Activated T-cell treated with anti-CD3 and anti-CD28 coated beads, Interleukin-2, amount 50 U/mL, for 24 hours (primary cell): ENCODE measurements at places on chromosomes 13 and 19.

DNA sequence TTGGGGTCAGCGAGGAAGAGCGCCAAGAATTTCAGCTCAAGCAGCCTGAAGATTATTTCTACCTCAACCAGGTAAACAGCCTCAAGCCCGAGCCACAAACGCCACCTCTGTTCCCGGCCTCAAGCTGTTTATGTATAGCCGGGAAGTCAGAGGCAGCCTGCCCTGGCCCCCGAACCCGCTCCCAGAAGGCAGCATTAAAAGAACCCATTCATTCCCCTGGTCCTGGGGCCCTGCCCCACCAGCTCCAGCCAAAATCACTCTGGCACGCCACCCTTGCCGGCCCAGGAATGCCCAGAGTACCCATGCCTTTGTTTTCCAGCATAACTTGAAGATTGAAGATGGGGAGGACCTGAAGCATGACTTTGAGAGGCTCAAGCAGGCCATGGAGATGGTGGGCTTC, 61.2 kb upstream of the USE1 start:
- no peak for DNase-seq
- peaks cover 87% of the 10 kb centered on the region for H3K36me3 ChIP-seq
- no peaks in the 10 kb centered on the region for H3K4me1 ChIP-seq

DNA sequence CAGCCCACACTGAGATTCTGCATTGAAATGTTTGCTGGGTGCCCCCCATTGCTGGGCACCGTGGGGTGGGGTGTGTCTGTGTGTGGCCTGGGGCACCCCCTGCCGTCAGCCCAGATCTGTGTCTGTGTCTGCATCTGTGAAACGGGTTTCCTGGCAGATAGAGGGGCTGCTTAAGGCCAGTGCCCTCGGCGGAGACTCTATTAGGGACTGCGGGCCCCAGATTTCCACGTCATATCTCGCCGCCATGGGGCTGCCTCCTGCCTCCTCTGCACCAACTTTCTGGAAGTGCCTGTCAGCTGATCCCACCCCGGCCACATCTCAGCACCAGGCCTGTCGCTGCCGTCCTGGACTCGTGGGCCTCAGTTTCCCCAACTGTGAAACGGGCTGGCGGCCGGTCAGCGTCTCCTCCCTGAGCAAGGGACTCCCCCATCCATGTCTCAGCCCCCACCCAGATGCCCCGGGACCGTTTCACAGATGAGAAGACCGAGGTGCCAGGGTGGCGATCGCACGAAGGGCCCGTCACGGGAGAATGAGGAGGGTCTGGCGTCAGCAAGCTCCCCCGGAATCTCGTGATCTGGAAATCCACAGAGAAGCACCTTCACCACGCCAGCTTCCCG, 21.4 kb downstream of the ARID3A start:
- no peak overlapping the region for H3K4me3 ChIP-seq
- H3K36me3 ChIP-seq = no peaks in the 10 kb centered on the region
- no peaks in the 10 kb centered on the region for H3K27me3 ChIP-seq
- H3K27ac ChIP-seq = no peak overlapping the region
- no peaks in the 10 kb centered on the region for H3K4me1 ChIP-seq

GRCh38 chr13:78035500-78035899, 116.9 kb upstream of the EDNRB start:
- H3K27me3 ChIP-seq = peaks cover 13% of the 10 kb centered on the region
- no peaks in the 10 kb centered on the region for H3K4me1 ChIP-seq
- no peak overlapping the region for H3K4me3 ChIP-seq
- H3K36me3 ChIP-seq = no peaks in the 10 kb centered on the region

DNA sequence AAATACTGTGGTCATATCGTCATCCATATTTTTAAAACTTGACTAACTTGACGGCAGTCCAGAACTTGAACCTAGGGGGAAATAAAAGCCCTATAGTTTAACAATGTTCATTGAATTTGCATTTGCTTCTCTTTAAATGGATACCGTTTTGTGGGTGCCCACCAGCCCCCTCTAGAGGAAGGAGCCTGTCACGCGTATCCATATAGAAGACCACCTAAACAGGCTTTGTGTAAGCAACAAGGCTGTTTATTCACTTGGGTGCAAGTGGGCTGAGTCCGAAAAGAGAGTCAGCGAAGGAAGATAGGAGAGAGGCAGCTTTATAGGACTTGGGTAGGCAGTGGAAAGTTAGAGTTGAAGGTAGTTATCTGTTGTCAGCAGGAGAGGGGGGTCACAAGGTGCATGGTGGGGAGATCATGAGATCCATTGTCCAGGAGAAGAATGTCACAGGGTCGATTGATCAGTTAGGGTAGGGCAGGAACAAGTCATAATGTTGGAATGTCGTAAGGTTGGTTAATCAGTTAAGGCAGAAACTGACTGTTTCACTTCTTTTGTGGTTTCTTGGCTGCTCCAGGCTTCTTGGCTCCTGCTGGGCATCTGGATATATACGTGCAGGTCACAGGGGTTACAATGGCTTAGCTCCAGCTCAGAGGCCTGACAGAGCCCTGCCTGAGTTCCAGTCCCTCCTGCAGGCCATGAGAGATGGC, 42.5 kb upstream of the ANKRD10 start:
- peaks cover 26% of the 10 kb centered on the region for H3K4me1 ChIP-seq
- H3K4me3 ChIP-seq = no peak overlapping the region
- H3K27ac ChIP-seq = no peak overlapping the region
- peaks cover 20% of the 10 kb centered on the region for H3K27me3 ChIP-seq

DNA sequence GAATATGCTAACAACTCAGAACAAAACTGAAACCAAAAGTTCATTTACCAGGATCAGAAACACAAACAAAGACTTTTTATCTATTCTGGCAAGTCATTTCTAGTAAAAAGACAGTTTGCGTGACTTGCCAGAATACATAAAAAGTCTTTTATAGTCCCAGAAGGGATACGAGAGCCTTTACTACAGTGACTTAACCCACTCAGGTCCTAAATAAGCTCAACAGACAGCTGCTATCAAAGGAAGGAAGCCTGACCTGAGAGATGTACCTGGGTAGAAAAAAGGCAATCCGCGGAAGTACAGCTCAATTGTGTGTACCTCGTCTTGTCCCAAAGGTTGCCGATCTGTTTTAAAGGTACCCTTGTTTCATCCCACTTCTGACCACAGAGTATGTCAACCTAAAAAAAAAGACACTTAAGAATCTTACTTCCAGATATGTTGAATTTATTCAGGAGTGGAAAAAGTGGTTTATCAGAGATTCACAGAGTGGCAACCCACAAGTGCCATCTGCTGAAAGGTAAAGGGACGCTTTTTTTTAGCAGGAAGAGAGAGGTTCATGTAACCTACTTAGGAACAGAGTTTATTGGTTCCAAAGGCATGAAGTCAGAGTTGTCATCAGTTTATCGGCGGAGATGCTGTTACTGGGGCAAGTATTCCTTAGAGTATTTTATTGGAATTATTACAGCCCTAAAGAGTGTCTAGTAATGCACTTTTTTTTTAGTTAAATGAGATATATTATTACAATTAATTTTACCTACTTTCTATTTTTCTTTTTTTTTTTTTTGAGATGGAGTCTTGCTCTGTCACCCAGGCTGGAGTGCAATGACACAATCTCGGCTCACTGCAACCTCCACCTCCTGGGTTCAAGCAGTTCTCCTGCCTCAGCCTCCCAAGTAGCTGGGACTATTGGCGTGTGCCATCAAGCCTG, 69.7 kb upstream of the C1QTNF9B start:
- peak overlapping the region; percentile 85 for H3K27ac ChIP-seq
- no peak for DNase-seq
- no peaks in the 10 kb centered on the region for H3K27me3 ChIP-seq
- H3K4me1 ChIP-seq = peaks cover 38% of the 10 kb centered on the region
- H3K36me3 ChIP-seq = no peaks in the 10 kb centered on the region

DNA sequence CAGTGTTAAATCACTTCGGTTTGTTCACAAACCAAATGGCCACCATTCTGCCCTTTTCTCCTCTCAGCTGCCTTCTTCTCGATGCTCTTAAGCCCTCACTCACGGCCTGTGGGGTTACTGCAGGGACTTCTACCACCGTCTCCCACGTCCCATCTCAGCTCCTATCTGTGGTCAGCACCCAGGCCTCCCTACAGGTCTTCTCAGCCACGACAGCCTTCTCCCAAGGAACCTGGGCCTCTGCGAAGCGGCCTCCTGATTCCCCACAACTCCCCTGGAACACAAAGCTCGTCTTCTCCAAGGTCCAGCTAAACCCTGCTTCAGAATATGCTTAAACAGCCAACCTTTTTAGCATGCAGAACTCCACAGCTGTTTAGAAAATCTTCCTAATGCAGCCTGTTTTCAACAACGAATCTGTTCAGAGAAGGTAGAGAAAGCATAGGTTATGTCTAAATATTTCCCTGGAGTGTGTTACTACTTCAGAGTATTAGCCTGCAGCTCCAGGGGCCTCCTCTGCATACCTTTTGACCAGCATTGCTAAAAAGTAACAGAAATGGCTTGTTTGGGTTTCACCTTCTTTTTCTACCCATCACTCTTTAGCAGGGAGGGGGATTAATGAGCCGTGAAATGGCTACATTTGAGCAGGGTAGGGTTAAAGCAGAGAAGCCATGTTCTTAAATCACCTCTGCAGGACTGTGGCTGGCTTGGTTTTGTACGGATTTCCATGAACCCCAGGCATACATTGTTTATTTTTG, 104.0 kb downstream of the COL4A2 start:
- H3K36me3 ChIP-seq = no peaks in the 10 kb centered on the region
- H3K27ac ChIP-seq = no peak overlapping the region
- no peak overlapping the region for H3K4me3 ChIP-seq
- no peak for DNase-seq
- peaks cover 8% of the 10 kb centered on the region for H3K4me1 ChIP-seq

GRCh38 chr13:87777387-87777786, 106.2 kb downstream of the SLITRK5 start:
- H3K4me3 ChIP-seq = no peak overlapping the region
- H3K27me3 ChIP-seq = no peaks in the 10 kb centered on the region
- H3K36me3 ChIP-seq = no peaks in the 10 kb centered on the region
- H3K4me1 ChIP-seq = no peaks in the 10 kb centered on the region
- no peak for DNase-seq
- no peak overlapping the region for H3K27ac ChIP-seq

DNA sequence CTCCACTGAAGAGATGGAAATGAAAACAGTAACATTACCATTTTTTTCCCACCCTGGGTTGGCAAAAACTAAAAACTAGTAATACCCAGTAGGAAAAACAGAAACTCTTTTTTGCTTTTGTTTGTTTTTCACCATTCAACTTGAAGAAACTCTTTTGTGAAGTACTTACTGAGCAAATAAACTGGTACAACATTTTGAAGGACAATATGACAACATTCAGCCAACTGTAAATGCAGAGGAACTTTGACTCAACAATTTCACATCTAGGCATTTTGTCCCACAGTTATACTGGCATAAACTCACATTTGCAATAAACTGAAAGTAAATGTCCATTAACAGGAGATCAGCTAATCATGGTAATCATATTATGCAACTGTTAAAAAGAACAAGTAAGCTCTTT, 152.5 kb downstream of the RNF17 start:
- H3K4me1 ChIP-seq = peaks cover 13% of the 10 kb centered on the region
- H3K27ac ChIP-seq = no peak overlapping the region
- peaks cover 9% of the 10 kb centered on the region for H3K36me3 ChIP-seq
- no peak overlapping the region for H3K4me3 ChIP-seq

GRCh38 chr13:113591750-113592149, 7.2 kb downstream of the TFDP1 start:
- H3K4me3 ChIP-seq = no peak overlapping the region
- H3K36me3 ChIP-seq = peaks cover 83% of the 10 kb centered on the region
- H3K27ac ChIP-seq = no peak overlapping the region
- H3K4me1 ChIP-seq = peaks cover 37% of the 10 kb centered on the region
- DNase-seq = no peak

DNA sequence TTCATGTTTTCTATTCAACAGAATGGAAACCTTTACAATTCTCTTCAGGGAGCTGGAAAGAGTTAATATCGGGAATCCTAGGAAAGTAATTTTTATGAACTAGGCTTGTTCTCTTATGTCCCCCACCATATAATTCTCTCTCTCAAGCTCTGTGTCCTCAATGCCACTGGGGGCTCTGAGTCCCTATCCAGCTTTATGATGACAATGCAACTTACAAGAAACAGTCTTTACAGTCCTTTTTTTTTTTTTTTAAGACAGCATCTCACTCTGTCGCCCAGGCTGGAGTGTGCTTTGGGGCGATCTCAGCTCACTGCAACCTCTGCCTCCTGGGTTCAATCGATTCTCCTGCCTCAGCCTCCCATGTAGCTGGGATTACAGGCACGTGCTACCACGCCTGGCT, 31.2 kb upstream of the TM9SF2 start:
- no peaks in the 10 kb centered on the region for H3K36me3 ChIP-seq
- H3K4me3 ChIP-seq = no peak overlapping the region
- no peak overlapping the region for H3K27ac ChIP-seq
- no peak for DNase-seq

DNA sequence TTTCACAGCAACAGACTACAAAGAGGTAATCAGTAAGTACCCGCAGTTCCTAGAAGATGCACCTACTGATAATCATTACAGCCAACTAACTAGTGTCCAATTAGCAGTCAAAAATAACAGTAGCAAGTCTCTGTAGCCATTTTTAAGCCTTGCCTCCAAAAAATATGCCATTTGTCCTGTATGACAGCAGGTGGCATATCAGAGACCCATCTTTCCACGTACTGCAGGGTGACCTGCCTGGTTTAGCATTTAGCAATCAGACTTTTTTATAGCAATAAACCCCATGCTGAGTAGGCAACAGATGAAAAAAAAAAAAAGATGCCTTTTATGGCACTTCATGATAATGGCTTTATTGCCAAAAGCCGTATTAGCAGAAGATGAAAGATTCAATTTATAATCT, 155.3 kb upstream of the LSM14A start:
- H3K4me1 ChIP-seq = no peaks in the 10 kb centered on the region
- no peaks in the 10 kb centered on the region for H3K36me3 ChIP-seq
- H3K27ac ChIP-seq = no peak overlapping the region
- H3K4me3 ChIP-seq = no peak overlapping the region

- H3K27me3 ChIP-seq = no peaks in the 10 kb centered on the region
- H3K36me3 ChIP-seq = peaks cover 2% of the 10 kb centered on the region
- no peak for DNase-seq
- H3K4me1 ChIP-seq = peaks cover 8% of the 10 kb centered on the region
These were observed 40.3 kb downstream of the PDE4A start for GRCh38 chr19:10460714-10461046.

DNA sequence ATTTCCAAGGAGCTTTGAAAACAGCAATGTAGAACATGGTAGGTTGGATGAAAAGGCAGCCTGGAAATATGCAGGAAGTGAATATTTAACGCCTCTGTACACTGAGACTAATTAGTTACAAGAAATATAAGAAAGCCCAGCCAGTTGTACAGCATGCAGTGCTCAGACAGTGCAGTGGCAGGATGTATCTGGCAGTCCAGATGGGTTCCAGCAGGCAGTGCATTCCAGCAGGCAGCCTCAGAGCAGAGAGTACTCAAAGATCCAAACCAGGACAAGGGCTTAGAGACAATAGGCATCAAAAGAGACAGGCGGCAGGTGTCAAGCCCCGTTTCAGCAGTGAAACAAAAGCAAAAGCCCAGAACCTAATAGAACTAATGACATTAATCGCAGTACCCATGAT, 2776.3 kb downstream of the PCDH9 start:
- no peak for DNase-seq
- H3K36me3 ChIP-seq = no peaks in the 10 kb centered on the region
- no peak overlapping the region for H3K27ac ChIP-seq
- no peaks in the 10 kb centered on the region for H3K27me3 ChIP-seq
